Kasumi-1 (cell line): ENCODE measurements at places on chromosomes 3 and 15.
A peak's percentile ranks its signal among the peaks of the same experiment; 100 is the strongest.

DNA sequence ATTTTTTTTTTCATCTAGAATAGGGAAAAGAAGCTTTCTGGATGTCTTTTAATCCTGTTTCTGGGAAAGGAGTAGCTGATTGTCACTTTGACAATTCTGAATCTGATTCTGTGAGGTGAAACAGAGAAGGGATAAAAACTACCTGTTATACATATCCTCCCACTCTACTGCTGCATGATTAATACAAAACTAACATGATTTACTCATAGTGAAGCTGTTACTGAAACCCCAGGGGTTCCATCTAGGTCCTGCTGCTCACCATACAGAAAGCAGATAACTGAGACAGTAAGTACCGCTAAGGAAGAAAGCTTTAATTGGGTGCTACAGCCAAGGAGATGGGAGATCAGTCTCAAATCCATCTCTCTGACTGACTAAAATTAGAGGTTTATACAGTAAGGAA lies 610.9 kb upstream of the ALCAM start:
- no peak for DNase-seq

DNA sequence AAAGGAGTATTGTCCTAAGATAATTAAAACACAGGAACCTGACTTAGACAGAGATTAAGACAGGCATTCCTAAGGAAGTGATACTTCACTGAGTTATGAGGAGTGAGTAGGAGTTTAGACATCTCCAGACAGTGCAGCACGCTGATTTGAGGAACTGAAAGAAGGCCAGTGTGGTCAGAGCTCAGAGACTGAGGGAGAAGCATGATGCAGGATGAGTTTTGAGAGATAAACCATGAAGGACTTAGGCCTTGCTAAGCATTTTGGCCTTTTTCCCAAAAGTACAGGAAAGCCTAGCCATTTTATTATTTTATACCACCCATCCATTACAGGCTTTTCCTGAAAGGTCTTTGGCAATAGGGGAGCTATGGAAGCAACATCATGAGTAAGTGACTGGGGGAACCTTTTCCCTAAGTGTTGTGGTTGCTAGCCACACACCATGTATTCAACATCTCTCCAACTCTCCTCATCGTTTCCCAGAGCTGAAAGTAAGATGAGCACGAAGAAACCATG lies 375.6 kb upstream of the TPRG1 start:
- no peak for DNase-seq

- no peak for DNase-seq
Measured at GRCh38 chr3:154142608-154143007, 21.4 kb downstream of the ARHGEF26 start.

DNA sequence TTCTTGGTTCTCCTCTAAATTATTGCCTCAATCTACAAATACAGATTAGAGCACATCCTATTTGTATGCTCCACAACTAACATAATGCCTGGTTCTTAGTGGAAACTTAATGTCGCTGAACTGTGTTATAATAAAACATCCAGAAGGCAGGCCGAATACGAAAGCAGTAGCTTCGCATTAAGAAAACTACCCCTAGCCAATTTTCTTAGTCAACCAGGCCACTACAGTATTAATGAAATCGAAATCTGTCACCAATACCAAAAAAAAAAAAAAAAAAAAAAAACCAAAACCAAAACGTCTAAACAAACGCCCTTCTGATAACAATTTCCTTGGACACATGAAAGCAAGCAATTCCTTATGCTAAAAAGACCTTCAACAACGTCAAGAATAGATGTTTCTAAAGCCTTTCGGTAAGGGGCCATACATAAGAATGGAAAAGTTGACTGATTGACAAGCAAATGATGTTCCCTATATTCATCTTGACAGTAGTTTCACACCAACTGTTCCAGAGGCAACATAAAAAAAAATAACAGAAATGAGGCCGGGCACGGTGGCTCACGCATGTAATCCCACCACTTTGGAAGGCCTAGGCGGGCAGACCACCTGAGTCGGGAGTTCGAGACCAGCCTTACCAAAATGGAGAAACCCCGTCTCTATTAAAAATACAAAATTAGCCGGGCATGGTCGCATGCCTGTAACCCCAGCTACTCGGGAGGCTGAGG lies 1.3 kb downstream of the DENND6A start:
- DNase-seq, result no peak

DNA sequence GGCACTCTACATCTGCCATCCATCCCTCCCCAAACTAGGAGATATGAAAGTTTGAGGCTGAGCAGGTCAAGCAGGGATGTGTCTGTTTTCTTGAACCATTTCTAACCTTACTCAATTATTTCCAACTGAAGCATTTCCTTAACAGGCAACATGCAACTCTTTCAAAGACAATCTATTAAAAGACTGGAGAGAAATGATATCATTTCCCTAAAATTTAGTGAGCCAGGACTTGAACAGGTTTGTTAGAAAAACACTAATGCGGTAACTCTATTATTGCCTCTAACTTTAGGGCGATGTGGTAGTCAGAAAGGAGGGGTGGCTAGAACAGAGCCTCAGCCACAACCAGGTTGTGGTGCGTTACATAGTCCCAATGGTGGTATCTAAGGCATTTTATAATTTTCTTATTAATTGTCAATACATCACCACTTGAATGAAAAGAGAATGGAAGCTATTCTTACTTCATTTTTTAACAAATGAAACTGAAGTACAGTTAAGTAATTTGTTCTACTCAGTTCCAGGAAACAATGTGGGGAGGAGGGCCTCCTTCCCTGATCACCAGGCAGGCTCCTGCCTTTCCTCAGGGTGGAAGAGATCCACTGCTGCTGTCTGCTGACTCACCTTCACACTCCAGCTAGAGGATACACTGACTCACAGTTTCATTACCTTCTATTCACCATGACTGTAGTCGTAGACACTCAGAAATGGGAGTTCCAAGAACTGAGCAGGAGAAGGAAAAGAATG lies 22.8 kb downstream of the MYO1E start:
- DNase-seq, result no peak

DNA sequence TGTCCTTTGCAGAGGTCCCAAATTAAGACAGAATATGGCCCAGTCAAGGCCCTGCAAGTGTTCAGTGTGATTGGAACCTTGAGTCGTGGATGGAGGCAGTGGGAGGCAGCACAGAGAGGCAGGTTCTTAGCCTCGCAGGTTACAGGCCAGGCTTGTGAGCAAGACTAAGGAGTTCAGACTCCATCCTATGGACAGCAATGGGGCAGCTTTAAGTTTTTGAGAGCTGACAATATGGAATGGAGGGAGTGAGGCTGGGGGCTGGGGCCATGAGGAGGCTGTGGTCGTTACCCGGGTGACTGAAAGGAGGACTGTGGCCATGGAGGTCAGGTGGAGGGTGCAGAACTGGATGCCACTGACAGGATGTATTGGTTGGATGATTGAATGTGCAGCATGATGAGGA lies 74.1 kb upstream of the PRR23C start:
- DNase-seq, result no peak

- peak; percentile 52 for DNase-seq
Measured at GRCh38 chr3:129616713-129617112, 10.2 kb upstream of the PLXND1 start.

DNA sequence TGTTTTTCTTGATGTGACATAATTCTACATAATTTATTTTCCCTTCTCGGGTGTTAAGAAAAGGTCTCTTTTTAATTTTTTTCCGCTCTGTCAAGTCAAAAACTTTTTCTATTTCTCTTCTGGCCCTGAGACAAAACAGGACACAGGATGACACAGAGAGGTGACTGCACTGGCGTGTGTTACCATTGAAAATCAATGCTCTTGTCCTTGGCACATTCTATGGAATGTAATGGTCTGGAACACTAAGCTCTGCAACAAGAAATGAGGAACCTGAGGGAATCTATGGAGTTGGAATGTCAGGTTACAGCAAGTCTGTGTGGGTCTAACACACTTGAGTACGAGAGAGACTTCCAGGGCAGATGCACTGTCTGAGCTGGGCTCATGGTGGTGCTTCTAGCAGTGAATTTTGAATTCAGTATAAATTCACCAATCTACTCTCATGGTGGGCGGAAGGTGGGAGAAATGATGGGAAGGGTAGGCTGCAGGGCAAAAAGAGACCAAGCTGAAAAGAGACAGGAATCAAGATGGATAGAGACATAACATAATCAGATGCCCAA lies 508.3 kb downstream of the TUSC7 start:
- DNase-seq, result no peak

- no peak for DNase-seq
Measured at GRCh38 chr15:83733691-83734090, 79.8 kb downstream of the ADAMTSL3 start.

- DNase-seq, result no peak
Measured at GRCh38 chr15:57824186-57824585, 117.7 kb downstream of the POLR2M start.

GRCh38 chr15:26295336-26296085 lies 432.4 kb upstream of the ATP10A start:
- no peak for DNase-seq

- DNase-seq, result no peak
Measured at GRCh38 chr3:36596419-36596818, 167.9 kb downstream of the DCLK3 start.

DNA sequence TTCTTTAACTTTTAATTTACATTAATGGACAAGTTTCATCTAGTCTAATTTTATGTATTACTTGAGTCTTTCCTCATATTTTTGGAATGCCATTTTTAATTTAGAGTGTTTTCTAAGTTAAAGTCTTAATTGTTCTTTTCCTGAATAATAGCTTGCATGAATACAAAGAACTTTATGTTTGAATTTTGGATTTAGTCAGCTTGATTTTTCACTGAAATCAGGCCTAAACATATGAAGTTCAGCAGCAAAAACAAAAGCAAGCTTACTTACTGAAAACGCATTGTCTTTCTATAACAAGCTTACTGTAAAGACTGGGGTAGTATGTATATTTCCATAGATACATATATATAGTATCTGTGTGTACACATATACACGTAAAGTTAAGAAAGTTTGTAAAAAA lies 126.0 kb downstream of the ZBTB20 start:
- DNase-seq, result no peak

GRCh38 chr3:32815841-32816438 lies 1.9 kb upstream of the TRIM71 start:
- DNase-seq, result peak; percentile 40

- no peak for DNase-seq
Measured at GRCh38 chr3:142647856-142648255, 51.7 kb downstream of the PLS1 start.

DNA sequence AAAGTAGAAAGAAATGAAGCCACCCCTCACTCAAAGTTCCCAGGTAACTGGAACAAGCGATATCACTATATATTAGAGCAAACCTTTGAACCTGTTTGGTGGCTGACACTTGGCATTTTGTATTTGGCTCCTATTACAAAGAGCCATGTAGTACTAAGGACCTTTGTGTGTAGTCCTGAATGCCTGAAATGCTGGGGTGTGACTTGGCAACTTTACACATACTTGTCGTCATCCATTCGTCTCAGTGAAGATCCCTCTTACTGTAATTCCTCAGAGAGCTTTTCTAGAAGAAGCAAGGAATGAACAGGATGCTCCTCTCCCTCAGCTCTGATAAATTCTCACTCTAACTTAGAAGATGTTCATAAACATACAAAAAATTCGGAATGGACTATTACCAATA lies 216.1 kb upstream of the CDIN1 start:
- DNase-seq, result no peak

- no peak for DNase-seq
Measured at GRCh38 chr3:187994221-187995042, 159.5 kb upstream of the LPP start.

- DNase-seq, result no peak
Measured at GRCh38 chr3:46393554-46394434, 13.1 kb downstream of the CCR5AS start.

- DNase-seq, result no peak
Measured at GRCh38 chr15:85497172-85497569, 116.8 kb downstream of the AKAP13 start.

GRCh38 chr3:30248423-30248822 lies 358.0 kb upstream of the TGFBR2 start:
- no peak for DNase-seq

GRCh38 chr3:22225161-22225560 lies 474.2 kb upstream of the ZNF385D start:
- no peak for DNase-seq

- DNase-seq, result no peak
Measured at GRCh38 chr3:45545476-45545875, 49.1 kb upstream of the LIMD1 start.

DNA sequence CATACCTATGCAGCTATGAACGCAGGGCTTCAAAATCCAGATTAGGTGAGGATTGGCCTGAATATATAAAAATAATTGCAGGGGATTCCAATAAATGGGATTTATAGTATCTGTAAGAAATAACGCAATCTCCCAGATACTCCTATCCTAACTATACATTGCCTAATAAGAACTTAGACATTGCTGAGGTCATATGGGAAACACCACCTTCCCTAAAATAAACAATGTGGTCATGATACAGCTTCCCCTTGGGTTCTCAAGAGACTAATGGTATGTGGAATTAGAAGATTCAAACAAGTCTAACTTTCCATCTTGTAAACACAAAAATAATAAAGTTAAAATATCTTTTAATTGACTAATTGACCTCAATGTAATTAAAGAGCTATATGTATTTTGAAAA lies 28.2 kb downstream of the UBE3A start:
- peak; percentile 2 for DNase-seq

- no peak for DNase-seq
Measured at GRCh38 chr3:11328196-11328945, 56.2 kb downstream of the ATG7 start.

DNA sequence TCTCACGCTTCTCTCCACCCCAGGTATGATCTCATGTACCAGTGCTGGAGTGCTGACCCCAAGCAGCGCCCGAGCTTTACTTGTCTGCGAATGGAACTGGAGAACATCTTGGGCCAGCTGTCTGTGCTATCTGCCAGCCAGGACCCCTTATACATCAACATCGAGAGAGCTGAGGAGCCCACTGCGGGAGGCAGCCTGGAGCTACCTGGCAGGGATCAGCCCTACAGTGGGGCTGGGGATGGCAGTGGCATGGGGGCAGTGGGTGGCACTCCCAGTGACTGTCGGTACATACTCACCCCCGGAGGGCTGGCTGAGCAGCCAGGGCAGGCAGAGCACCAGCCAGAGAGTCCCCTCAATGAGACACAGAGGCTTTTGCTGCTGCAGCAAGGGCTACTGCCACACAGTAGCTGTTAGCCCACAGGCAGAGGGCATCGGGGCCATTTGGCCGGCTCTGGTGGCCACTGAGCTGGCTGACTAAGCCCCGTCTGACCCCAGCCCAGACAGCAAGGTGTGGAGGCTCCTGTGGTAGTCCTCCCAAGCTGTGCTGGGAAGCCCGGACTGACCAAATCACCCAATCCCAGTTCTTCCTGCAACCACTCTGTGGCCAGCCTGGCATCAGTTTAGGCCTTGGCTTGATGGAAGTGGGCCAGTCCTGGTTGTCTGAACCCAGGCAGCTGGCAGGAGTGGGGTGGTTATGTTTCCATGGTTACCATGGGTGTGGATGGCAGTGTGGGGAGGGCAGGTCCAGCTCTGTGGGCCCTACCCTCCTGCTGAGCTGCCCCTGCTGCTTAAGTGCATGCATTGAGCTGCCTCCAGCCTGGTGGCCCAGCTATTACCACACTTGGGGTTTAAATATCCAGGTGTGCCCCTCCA lies 19.1 kb downstream of the TYRO3 start:
- no peak for DNase-seq

DNA sequence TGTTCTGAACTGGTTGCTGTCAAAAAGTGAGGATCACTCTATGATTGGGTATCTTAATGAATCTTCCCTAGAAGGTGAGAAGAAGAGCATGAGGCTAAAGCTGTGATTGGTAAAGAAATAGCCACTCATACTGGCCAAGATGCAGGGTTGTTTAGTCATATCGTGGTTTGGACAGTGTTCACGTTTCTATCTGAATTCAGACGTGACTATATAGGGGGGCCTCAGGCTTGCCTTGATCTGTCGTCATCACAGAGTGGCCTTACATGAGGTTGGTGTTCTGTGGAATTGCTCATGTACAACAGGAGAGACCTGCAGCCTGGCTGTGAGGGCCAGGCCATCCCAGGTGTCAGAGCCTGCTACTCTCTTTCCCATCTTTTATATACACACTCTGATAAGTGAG lies 12.4 kb downstream of the RTP2 start:
- no peak for DNase-seq
